ENCODE measurements at places on chromosomes 12 and 14.

GRCh38 chr14:75689012-75689411, 28.0 kb downstream of the TTLL5 start:
- DNase-seq = no peak

DNA sequence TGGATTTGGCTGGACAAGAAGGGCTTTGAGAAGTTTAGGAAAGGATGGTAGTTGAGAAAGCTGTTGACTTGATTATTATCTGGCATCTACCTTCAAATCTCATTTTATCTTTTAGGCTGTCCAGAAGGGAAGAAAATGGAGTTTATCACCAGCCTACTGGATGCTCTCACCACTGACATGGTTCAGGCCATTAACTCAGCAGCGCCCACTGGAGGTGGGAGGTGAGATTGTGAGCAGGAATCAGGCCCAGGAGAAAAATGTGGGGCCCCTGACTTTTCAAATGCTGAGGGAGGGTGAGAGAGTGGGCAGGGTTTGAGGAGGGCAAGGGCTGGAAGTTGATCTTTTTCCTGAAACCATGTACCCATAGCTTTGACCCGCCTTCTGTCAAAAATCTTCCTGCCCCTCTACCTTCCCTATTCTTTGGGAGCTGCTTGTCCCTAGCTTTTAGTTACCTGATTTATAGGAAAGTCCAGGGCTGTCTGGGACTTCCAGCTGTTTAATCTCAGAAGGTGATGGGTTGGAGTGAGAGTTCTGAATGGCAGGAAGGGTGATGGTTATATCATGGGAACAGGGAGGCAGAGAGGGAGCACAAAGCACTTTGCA, 134.2 kb downstream of the SMOC1 start:
- peak; percentile 9 for DNase-seq

- DNase-seq = no peak
These were observed 49.7 kb downstream of the TRMT5 start for GRCh38 chr14:60931218-60931617.

- DNase-seq = no peak
These were observed 17.2 kb downstream of the PPFIBP1 start for GRCh38 chr12:27541031-27541719.

DNA sequence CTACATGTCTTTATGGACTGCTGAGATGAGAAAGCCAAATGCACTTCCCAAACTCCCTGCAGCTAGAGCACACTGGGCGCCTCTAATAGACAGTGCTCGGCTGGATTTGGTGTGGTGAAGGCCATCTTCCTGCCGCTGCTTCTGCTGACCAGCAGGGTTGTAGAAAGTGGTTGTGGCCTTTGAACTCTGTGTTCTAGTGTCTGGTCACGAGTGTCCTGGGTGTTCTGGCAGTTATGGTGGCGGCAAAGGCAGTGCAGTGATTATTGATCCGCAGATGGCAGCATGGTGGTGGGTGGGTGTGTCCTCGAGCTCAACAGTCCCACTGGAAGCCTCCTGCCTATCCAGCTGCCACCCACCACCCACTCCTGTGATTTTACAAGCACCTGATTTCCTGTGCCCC, 43.4 kb downstream of the SMIM41 start:
- no peak for DNase-seq

DNA sequence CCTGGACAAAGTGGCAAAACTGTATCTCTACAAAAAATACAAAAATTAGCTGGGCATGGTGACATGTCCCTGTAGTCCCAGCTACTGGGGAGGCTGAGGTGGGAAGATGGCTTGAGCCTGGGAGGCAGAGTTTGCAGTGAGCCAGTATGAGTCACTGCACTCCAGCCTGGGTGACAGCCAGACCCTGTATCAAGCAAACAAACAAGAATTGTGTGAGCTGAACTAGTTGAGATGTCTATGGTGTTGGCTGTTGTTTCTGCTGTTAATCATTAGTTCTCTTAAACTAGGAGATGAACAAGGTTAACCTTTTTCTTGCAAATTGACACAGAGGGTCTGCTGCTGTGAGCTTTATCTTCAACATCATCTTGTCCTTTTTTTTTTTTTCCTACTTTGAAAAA, 23.6 kb downstream of the RASSF3 start:
- DNase-seq = no peak

DNA sequence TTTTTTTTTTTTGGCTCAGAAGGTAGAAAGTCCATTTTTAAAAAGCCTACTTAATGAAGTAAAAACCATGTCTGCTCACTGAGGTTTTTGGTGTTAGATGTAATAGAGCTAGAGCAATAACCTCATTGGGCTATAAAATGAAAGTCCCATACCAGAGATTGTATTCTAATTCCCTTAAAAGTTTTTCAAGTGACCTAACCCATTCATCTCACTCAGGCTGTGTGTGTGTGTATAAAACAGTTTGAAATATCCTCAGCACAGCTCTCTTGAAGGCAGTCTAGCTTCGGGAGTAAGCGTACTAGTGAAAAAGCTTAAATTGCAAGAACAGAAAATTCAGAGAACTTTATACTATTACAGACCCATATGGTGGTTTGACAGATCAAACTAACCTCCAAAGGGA, 313.8 kb downstream of the CEP128 start:
- DNase-seq = no peak

DNA sequence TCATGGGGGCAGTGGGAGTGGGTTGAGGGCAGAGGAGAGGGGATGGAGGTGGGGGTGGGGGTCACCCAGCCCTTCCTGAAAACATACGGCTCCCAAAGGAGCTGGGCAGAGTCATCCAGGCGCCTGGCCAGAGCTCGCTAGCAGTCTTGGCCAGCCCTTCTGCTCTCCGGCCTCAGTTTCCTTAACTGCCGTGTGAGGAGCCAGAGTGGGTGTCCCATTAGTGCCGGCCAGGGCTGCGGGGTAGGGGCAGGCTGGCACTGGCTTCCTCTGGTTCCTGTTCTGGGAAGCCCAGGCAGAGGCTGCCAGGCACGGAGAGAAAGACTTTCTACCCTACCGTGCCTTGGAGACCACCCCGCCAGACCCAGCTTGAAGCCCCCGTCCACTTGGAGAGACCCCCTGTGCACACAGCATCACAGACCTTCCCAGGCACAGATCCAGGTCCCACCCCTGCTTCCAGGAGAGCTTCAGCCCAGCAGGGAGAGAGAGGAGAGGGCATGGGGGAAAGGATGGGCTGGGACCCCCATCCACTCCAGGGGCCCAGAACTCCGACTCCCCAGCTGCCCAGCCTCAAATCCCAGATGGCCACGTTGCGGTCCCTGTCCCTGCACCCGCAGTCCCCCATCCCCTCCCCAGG, 93.3 kb downstream of the RFLNA start:
- no peak for DNase-seq

- DNase-seq = no peak
These were observed 2.2 kb upstream of the FBXO33 start for GRCh38 chr14:39434401-39434800.

DNA sequence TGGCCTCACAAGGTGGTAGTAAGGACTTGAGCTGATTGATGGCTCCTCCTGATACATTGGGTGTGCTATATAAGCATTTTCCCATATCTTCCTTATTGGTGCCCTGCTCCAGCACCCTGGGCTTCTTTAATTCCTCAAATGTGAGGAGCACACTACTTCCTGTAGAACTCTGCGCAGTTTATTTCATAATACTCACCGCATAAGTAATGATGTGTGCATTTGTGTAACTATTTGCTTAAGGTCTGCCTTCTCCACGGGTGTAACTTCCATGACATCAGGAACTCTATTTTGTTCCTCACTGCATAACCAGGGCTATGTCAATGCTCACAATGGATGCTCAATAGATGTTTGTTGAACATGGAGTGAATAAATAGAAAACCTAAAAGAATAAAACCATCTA, 392.2 kb downstream of the SEC23A start:
- no peak for DNase-seq

GRCh38 chr14:61872452-61872851, 110.2 kb downstream of the SNAPC1 start:
- no peak for DNase-seq

- DNase-seq = no peak
These were observed 707.9 kb downstream of the AACS start for GRCh38 chr12:125773033-125773640.

DNA sequence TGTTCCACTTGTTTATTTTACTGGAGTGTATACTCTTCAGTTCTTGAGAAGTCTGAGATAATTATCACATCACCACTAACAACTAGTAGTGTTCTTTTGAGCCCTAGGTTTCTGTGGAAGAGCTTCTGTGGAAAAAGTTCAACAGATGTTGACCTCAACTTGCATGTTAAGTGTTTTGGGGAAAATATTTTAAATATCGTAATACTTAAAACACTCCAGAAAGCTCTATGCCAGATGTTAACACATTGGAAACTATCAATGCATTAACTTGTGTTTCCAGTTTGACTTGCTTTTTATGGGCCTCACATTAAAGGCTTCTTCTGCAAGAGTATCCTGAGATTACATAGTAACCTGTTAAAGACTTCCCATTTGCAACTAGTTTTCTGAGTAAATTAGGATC, 173.1 kb downstream of the DUSP6 start:
- no peak for DNase-seq

DNA sequence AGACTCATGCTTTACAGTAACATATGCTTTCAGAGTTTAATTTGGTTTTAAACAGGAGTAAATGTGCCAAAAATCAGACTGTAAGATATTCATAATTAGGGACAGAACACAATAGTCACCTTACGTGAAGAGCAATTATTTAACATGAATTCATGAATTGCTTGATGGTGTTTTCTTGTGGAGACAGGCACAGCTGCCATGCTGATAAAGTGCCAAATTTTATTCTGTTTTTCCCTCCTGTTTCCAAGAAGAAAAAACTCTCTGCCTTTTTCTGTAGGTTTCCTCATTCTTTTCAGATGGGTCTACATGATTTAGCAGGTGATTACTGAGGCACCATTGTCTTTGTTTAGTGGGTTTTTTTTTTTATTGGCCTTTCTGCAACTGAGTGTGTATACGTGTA, 80.1 kb downstream of the C12orf42 start:
- no peak for DNase-seq

- no peak for DNase-seq
These were observed 9.7 kb downstream of the SLC35E3 start for GRCh38 chr12:68755536-68756243.

- DNase-seq = no peak
These were observed 7.0 kb downstream of the KRT6B start for GRCh38 chr12:52444647-52445595.

DNA sequence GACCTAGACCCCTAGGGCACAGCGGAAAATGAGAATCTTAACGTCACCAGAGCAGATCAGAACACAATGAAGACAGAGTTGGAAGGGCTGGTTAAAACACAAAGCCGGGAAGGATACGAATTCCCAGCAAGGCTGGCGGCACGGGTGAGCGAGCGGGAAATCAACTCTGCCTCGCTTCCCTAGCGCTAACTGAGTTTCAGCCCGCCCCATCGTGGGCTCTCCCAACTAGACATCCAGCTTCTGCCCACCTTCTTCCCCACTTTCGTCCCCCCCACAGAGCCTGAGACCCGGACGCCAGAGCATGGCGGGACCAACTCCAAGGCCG, 377 bp downstream of the CCNT1 start:
- no peak for DNase-seq

DNA sequence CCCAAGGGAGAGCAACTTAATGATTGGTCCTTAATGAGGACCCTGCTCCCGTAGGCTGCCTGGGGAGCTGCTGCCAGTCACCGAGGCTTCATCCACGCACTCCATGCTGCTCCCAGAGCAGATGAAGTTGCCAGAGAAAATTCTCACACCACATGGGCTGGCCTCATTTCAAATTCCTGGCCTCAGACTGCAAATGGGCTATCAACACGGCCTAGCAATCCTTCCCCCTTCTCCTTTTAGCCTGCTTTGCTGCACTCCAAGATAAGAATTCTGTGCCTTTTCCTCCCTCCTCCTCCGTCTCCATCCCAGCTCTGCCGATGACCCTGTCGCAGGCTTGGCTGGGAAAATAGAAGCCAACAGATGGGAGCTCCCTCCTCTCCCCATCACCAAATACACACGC, 10.8 kb upstream of the DGLUCY start:
- no peak for DNase-seq

- no peak for DNase-seq
These were observed 449.7 kb downstream of the TMTC2 start for GRCh38 chr12:83136411-83136810.

DNA sequence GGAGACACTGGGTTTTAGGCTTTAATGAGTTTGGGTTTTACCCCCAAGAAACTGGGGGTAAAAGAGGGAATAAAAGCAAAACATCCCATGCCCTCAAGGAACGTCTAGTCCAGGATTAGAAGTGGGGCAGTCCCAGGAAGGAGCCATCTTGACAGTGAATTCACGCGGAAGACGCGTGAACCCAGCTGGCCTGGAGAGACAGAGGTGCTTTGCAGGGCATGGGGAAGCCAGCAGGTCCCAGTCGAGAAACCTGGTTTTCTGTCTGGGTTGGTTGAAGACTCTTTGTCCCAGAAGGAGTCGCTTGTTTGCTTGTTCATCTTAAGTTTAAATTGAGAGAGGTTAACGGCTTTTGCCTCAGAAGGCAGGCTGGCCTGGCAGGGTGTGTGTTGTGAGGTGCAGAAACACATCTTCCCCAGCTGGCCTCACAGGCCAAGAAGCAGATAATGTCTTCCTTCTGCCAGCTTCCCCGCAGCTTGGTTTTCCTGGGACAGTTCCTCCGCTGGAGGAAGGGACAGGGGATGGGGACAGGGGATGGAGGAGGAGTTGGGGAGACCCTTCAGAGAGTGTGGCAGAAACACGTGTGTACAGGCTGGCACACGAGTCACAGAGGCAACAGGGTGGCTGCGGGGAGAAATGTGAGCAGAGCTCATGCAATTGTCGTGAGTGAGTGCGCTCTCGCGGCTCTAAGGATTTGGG, 18.5 kb upstream of the CD9 start:
- no peak for DNase-seq

DNA sequence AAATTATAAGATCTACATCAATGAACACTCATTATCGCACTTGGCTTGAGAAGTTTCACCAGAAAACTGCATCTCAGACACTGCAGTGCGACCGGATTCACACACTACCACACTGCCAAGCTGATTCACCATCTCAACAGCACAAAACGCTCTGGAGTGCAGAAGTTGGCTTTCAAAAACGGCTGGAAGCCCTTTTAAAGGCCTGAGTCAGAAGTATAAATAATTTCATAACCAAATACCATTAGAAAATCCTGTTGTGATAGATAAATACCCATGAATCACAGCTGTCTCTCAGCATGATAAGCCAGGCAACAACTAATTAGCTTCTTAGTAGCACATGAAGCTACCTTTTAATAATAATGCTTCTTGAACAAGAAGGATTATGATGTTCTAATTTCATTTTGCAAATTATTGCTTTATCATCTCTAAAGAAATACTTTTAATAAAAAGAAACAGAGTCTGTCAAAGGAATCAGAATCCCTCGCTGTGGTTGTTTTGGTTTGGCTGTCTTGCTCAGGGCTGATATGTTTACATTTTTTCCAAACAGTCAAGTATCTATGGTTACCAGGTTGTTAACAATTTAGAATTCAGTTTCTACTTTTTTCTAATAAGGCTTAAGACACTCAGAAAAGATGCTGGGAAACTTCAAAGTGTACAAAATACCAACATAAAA, 51.2 kb downstream of the SLC2A13 start:
- no peak for DNase-seq
